IPS DF 19.7 (cell line): ENCODE measurements at places on chromosomes 7 and 10.

GRCh38 chr7:148975896-148976295 lies 52.4 kb downstream of the PDIA4 start:
- DNase-seq: no peak

DNA sequence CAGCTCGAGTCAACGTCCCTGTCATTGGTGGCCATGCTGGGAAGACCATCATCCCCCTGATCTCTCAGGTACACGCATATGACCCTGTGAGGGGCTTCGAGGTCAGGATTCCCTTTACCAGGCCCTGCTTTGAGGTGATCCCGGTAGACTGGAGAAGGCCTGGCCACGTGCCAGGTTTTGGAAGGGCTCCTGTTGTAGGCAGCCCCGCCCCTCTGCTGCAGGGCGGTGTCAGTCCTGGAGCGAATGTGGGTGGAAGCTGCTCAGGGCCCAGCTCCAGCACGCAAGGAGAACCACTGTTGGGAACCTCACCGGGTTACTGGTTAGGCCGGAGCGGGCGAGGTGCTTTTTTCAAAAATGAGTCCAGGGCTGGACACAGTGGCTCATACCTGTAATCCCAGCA lies 15.6 kb downstream of the MDH2 start:
- DNase-seq: no peak

DNA sequence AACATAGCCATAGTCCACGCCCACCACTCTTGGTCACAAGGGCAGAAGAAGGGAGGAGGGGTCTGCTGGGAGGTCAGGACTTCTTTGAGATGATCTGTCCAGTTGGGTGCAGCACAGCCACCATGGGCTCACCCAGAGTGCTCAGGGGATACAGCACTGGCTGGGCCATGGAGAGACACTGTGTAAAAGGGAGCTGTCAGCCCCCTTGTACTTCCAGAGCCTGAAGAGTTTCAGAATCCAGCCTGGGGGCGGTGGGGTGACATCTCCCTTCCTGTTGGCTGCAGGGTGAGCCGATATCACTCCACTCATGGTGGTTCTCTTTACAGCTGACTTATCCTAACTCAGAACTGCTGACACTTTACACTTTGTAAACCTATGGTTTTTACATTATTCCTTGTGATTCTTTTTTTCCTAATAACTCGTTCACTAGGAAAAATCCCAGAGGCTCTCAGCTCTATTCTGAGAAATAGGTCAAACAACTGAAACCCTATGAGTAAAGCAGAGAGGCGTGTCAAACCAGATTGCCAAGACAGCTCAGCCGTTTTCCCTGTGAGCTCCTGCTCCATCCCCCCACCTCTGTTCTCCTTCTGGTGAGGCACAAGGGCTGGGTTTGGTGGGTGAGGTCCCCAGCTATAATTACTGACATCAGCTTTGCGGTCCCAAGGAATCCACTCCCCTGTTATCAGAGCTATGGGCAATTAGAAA lies 3.2 kb upstream of the MRPS24 start:
- DNase-seq: no peak

GRCh38 chr7:128837521-128837921 lies 7.3 kb downstream of the FLNC start:
- DNase-seq: no peak

DNA sequence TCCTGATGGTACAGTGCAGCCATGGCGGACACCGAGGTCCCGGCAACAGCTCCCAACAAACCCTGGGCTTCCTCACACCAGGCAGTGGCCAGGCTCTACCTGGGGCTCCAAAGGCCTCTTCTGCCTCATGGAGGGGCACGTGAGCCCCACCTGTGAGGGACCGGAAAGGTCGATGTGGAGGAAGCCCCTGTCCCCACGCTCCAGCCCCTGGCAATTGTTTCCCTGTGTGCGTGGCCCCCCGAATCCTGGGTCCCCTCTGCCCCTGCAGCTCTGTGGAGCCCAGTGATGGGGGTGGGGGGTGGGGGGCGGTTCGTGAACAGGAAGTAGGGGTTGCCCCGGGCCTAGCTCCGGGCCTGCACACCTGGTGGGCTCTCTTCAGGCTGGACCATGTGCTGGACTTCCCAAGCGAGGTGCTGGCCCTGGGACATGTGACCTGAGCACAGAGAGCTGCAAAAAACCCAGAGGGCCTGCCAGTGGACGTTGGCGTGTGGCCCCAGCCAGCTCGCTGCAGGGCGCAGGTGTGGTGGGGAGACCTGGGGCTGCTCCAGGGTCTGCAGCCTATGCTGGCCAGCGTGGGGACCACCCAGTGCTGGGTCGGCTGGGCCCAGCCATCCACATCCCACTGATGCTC lies 72.6 kb downstream of the INPP5A start:
- no peak for DNase-seq

DNA sequence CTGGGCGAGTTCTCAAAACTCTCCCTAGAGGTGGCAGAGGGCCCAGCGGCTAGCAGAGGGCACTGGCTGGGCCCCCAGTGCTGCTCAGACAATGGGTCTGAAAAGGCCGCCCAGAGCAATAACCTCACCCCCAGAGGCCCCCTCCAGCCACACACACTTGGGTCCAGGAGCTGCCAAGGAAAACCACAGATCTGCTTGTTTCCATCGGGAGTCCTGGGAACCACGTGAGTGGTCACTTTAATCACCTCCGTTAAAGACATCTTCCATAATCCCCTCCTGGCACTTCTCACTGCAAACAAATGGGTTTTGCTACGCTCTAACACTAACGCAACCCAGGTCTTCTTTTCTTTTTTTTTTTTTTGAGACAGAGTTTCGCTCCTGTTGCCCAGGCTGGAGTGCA lies 30.0 kb downstream of the NUDT1 start:
- no peak for DNase-seq

- DNase-seq: no peak
These were observed 15.1 kb downstream of the CAMK2B start for GRCh38 chr7:44310221-44310848.

GRCh38 chr10:124539935-124540641 lies 78.5 kb downstream of the LHPP start:
- DNase-seq: no peak

GRCh38 chr7:24896031-24896501 lies 83.9 kb downstream of the OSBPL3 start:
- no peak for DNase-seq

GRCh38 chr10:7515439-7515838 lies 104.6 kb upstream of the SFMBT2 start:
- DNase-seq: no peak

DNA sequence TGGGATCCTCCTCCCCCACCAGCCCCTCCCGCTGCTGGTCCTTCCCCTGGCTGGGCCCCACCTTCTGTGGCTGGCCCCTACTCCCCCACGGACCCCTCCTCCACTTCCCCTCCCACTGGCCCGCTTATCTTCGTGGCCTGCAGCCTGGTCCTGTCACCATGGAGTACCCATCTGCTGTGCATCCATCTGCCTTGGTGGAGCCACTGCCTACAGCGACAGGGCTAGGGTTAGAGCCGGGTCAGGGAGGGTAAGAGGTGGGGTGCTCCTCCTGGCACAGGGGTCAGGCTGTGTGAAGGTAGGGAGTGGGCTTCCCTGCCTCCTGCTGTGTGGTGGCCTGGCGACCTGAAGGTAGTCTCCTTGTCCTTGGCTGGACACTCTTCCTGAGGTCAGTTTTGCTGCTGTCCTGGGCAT lies 5.2 kb downstream of the ADCY1 start:
- no peak for DNase-seq

DNA sequence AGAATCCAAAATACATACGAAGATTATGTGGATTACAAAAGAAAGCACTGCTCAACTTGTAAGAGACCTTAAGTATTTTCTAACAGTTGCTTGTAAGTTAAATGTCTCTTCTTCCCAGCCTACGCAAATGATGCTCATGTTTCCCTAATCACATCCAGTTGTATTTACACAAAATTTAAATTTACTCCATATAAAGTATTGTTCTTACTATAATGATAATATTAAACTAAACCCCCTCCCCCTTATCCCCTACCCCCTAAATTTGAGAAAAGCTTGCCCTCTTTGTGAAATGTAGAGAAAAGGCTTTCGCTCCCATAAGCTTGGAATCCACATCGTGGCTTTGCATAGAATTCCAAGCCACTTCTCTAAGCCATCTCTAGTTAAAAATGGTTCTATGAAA lies 29.4 kb downstream of the ANKMY2 start:
- DNase-seq: no peak

DNA sequence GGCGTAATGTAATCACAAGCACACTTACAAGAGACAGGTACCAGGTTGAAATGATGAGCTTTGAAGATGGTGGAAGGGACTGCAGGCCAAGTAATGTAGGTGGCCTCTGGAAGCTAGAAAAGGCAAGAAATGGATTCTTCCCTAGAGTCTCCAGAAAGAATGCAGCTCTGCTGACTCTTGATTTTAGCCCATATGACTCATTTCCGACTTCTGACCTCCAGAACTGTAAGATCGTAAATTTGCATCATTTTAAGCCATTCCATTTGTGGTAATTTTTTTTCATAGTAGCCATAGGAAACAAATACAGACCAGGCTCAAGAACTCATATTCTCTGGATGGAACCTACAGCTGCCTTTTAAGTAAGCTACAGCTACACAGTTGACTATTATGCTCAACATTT lies 315.5 kb downstream of the MAGI2 start:
- no peak for DNase-seq

DNA sequence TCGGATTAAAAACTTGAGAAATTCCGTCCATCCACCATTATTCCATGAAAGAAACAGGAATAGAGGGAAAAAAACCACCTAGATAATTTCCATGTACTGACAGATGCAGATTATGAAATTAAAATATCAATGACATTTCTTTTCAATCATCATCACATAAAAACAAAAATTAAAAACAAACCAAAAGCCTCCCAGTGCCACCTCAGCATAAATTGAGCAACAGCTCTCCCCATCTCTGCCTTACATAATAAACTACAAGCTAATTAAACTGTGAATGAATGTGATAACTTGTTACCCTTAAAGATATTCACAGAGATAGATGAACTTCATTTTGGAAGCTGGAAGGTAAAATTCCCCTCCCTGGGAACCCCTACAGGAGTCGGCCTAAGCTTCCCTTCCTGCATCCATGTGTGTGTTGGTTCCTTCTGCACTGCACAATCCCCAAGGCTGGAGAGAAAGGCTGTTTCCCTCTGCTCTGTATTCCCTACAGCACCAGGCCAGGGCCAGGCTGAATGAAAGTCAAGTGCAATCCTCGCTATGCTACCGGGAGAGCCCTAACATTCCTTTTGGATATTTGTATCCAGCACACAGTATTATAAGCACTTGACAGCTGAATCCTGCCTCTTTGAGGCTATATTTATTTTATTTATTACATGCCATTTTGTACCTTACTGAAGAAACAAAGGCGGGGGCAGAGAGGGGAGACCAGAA lies 8.1 kb downstream of the CCDC6 start:
- DNase-seq: no peak

DNA sequence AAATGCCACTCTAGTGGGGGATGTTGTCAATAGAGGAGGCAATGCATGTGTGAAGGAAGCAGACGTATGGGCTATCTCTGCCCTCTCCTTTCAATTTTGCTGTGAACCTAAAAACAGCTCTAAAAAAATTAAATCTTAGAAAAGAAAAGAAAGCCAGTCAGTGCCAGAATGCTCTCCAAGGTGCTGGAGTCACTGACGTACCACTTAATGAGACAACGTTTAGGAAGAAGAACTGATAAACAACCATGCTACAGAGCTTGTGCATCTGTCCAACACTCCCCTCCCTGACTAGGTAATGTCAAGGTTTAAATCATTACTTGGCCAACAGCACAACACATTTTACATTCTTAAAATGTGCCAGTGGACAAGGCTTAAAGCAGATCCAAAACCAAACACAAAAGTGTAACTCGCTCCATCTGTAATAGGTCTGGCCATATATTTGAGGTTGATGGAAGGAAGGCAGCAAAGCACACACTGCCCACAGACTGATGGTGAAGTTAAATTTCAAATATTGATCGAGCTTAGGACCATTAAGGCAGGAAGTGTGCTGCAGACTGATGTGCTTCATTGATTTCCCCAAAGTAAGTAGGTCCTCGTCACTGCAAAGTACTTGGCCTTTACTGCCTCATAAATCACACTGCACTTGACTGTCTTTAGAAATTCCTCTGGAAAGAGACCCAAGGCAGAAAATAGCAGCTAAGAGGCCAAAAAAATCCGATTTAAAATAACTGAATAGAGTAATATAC lies 15.5 kb downstream of the ARMH3 start:
- no peak for DNase-seq
